Mammary epithelial cell (primary cell): ENCODE measurements at places on chromosomes 5 and 9.

DNA sequence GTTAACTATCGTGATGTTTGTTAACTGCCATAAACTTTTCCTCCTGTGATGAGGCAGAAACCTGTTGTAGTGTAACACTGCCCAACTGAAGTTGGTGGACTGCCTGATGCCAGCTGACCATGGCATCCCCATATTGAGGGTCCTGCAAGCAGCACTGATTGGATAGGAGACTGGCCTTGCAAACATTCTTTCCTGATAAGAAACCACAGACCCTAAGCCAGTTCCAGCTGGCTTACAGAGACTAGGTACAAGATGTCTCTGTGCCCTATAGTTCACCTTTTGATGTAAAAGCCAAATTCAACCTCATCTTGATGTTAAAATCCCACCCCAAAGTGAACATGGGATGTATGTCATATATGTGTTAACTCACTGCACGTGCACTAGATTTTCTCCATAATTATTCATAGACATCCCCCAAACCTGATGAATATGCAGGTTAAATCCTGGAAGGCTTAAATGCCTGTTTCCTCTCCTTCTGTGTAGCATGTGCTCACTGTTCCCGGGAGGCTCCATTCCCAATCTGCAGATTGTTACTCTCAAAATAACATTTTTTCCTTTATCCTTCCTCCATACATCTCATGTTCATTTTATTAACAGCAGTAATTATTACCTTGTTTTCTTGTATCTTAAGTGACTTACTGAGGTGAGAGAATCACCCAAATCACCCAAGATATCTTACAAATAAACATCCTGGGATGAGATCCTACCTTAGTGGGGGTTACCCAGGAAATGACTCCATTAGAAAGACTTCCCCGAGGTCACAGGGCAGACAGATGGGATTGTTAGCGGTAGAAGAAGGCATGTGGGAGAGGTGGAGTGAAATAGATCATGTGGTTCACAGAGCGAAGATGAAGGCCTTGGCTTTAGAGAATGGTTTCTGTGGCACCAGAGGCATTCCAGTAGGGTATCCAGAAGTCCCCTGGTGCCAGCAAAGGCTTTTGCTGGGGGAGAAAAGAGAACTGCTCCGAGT lies 566.7 kb downstream of the CCDC171 start:
- DNase-seq: peak; percentile 25

- peak; percentile 86 for DNase-seq
Measured at GRCh38 chr9:91495450-91495849, 71.8 kb upstream of the NFIL3 start.

- no peak for DNase-seq
Measured at GRCh38 chr5:142478113-142478512, 153.3 kb upstream of the SPRY4 start.

DNA sequence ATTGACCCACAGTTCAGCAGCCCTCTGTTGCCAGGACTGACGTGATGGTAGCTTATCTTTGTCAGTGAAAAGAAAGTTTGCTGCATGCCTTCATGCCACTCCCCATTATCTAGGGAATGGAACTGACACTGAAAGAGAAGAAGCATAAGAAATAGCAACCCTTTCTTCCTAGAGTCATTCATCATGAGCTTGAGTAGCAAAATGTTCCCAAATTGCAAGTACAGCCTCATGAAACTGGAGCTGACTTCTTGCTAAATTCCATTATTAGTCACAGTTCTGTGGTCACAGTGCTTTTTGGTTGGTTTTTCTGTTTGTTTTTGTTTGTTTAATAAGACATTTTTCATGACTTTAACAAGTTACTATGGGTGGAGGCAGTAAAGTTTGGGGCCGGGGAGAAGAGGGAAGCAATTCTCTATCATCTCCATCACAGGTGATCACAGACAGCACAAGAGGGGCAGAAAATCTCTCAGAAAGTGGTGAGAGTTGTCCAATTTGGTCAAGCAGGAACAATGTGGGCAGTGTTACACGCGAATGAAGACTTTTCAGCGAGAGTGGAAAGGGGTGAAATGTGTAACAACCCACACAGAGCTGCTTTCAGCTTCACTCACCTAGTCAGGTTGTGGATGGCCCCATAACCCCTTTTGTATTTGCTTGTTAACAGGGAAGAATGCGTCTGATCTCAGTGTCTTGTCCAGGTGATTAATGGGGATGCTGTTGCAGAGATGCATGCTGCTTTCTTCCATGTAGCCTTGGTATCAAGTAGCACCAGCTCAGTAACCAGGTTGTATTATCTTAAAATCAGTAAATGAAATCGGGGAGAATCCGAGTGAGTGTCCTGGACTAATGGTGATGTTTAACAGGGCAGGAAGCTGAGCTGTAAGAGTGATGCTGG lies 440.4 kb downstream of the DMRT2 start:
- peak; percentile 19 for DNase-seq

- DNase-seq: no peak
Measured at GRCh38 chr9:98132806-98133631, 14.0 kb upstream of the TRIM14 start.

DNA sequence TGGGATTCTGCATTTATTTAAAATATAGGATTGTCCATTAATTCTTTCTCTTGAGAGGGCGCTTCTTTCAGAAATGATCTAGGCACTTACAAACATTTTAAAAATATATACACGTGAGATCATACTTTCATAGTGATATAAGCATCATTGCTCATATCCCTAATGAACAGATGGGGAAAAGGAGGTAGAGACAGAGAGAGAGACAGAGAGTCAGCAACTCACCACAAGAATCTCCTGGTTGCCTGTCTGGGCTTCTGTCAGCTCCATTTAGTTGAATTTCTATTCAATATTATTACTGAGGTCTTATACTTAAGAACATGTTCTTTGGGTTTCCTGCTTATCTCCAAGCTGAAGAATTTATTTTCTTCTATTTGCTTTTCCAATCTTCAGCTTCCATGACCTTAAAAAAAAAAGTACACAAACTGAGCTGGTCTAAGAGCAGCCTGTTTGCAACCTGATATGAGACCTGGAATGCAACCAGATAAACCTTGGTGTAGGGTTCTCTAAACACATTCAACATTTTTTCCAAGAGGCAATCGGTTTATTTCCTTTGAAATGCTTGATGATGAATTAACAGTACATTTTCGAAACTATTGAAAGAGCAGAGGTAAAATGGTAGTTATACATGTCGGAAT lies 51.6 kb upstream of the LIFR start:
- no peak for DNase-seq

DNA sequence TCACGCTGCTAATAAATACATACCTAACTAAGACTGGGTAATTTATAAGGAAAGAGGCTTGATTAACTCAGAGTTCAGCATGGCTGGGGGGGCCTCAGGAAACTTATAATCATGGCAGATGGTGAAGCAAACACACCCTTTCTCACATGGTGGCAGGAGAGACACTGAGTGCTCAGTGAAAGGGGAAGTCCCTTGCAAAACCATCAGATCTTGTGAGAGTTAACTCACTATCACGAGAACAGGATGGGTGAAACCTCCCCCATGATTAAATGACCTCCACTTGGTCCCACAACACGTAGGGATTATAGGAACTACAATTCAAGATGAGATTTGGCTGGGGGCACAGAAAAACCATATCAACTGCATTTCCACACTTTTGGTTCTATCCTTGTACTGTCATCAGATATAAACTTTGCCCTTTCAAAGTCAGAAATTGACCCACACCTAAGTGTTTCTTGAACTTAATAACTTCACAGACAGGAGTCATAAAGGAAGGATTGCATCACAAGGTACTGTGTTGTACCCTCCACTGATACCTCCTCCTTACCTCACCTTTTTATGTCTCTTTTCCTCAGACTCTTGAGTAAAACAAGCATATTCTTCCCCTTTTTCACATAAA lies 319.1 kb upstream of the PIK3R1 start:
- no peak for DNase-seq

DNA sequence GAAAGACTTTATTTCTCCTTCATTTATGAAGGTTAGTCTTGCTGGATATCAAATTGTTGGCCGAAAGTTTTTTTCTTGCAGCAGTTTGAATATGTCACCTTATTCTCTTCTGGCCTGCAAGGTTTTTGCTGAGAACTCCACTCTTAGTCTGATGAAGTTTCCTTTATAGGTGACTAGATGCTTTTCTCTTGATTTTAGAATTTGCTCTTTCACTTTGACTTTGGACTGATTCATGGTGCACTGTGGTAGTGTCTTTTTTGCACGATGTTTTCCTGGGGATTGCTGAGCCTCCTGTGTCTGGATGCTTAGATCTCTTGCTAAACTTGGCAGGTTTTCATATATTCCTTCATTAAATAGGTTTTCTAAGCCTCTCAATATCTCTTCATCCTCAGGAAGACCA lies 12.4 kb downstream of the AHRR start:
- no peak for DNase-seq

- DNase-seq: no peak
Measured at GRCh38 chr5:139376364-139376763, 6.7 kb downstream of the SLC23A1 start.

DNA sequence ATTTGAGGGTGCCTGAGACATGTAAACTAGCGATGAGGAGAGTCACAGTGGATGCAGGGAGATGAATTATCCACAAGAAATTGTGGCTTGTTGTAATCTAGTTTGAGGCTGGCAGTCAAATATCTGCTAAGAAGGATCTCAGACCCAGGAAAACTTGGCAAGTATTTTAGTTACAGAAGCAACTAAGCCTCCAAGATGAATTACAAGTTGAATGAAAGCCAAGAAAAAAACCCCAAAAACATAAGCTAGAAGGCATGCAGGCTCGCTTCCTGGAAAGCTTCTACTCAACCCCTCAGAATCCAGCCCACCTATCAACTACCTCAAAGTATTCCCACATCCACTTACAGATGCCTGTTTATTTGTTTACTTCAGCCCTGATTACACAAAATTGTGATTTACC lies 696.9 kb downstream of the MAT2B start:
- DNase-seq: no peak

DNA sequence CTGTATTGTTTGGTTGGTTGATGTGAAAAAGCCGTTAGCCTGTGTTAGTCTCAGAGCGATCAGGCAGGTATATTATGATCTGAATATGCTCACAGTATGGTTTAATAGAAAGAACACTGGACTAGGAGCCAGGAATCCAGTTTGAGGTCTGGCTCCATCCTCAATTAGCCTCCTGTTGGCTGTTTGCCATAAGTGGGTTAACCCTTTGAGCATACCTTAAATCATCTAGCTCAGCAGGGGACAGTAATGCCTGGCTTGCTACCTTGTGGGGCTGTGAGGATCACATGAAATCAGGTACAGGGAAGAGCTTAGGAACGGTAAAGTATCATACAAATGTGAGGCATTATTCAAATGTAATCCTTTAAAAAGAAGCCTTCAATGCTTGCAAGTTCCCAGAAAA lies 104.7 kb downstream of the CMYA5 start:
- DNase-seq: no peak

- no peak for DNase-seq
Measured at GRCh38 chr5:45695804-45696156, 400 bp downstream of the HCN1 start.

- no peak for DNase-seq
Measured at GRCh38 chr9:131465401-131465800, 37.3 kb upstream of the POMT1 start.

DNA sequence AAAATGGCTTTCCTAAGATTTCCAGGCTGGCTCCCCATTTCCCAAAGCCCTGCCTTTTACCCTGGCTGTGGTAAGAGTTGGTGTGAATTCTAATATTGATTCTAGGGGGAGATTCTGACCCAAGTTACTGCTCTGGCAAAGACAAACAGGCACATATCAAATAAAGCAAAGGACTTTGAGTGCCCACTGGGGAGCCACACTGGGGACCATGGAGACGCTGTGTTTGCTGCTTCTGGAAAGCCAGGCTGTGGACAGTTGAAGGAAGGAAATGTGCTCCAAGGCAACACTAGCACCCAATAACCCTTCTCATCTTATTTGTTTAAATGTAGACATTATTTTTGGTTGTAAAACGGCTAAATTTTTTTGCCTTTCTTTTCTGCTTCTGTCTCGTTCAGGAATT lies 78.7 kb downstream of the SNCAIP start:
- no peak for DNase-seq
